ENCODE measurements at places on chromosomes 7 and 10. TPM values are rescaled to one million over a fixed set of nuclear protein-coding genes. Genes with fewer than 3 reads are reported as not detected.

Gene RAB19
- total RNA-seq, result not detected

Gene EN2
- total RNA-seq, result not detected

Gene PLPP4
- total RNA-seq, result not detected

DNA sequence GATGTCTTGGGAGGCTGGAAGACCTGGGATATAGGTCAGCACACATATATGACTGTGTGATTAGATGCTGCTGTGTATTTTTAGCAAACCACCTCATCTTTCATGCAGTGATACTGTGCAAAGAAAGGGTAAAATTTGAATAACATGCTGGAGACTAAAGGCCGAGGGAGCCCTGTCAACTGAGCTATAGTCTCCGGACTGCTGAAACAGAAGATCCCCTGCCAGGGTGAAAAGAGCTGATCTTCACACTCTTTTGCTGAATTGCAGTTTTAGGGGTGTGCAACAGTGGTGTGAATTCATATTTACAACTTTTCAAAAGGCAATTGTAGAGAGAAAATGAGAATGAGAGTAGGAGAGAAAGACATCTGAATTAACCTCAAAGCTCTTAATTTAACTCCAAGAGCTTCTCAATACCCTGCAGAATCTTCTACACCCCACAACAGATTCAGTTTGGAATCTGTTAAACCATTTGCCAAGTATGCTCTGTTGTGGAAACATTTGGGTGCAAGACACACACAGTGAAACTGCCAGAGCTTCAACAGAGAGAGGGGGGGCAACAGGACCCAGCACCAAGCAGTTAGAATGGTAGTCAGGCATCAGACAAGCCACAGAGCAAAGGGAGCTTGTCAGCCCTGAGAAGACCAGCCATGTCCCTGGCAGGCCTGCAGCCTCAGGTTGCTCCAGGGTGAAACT lies 190.1 kb upstream of the STK17A start:
- DNase-seq, result no peak

GRCh38 chr7:155844019-155844453 lies 31.8 kb upstream of the SHH start:
- DNase-seq, result no peak

GRCh38 chr7:4613846-4614548 lies 68.1 kb upstream of the FOXK1 start:
- DNase-seq, result peak; percentile 55

- DNase-seq, result no peak
Observed at GRCh38 chr7:104074529-104074928, 85.1 kb upstream of the RELN start.

- no peak for DNase-seq
Observed at GRCh38 chr10:124220971-124221355, 127.6 kb upstream of the CHST15 start.

DNA sequence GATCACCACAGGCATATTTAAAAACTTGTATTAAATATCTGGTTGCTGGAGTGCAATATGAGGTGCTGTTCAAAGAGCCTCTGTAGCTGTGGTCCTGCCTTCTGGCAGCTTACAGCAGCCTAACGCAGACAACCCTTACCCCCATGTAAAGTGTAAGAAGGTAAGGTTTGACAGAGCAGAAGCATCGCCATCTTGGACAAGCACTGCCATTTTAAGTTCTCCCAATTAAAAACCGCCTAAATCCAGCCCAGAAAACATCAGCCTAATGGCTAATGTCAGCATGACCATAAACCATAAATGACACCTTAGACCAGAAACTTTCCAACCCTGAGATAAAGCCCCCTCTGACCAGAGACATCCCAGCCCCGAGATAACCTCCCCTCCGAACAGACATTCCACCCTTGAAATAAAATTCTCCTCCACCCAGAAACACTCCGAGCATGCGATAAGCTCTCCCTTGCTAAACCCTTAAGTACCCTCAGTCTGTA lies 5.3 kb upstream of the OIT3 start:
- DNase-seq, result no peak

- DNase-seq, result peak; percentile 26
Observed at GRCh38 chr7:121561717-121562116, 165.6 kb upstream of the FAM3C start.

GRCh38 chr7:47794016-47794415 lies 154.2 kb downstream of the PKD1L1 start:
- DNase-seq, result no peak

GRCh38 chr7:99080679-99081078 lies 63.2 kb downstream of the SMURF1 start:
- no peak for DNase-seq

DNA sequence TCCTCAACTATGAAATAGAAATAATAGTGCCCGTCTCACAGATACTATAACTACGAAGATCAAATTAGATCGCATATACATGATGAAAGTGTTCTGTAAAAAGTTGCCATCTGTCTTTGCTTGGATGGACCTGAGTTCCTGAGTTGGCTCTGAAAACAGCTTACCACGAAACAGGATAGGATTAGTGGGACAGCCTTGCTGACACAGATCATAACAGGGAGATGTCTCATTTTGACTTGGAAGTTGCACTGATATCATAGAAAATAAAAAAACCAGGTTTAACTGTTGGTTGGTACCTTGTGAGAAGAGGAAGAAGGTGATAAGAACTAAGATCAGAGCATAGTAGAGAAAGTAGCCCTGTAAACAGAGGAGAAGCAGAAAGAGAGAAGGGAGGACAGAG lies 79.3 kb upstream of the AGBL3 start:
- no peak for DNase-seq
